Testis (tissue), 5 donors: ENCODE measurements at places on chromosomes 5 and 9.

DNA sequence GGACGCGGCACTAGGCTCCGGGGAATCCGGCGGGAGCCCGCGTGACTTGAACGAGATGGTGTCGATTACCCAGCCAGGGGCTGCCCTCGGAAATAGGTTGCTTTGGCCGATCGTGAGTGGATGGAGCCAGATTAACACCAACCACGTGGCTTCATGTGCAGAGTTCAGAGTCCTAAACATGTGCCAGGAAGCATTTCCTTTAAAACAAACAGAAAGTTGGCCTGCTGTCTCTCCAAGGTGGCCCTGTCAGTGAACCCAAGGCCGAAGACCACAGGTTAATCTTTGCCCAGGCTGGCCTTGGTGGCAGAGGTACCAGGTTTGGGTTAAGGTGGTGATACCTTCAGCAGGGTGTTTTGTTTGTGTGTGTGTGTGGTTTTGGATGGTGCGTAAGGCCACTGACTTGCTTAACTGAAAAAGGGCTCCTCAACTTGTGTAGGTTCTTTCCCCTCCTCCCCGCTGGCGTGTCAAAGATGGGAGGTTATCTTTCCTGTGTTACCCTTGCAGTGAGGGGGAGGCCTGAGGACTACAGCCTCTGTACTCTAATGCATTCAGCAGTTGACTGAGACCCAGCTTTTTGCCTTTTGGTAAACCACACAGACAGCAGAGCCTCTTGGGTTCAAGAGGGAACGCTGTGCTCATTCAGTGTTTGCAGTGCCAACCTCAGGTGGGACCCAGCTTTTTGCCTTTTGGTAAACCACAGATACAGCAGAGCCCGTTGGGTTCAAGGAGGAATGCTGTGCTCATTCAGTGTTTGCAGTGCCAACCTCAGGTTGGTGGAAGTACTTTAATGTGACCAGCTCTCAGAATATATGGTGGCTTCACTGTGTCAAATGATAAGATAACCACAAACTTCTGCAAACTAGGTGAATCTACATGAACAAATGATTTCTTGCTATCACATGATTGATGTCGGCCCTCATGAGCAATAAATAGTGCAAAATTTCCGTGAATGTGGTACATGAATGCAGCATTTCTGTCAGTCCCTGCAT, 1.4 kb downstream of the IQGAP2 start:
- DNase-seq, result peak; percentile 30

DNA sequence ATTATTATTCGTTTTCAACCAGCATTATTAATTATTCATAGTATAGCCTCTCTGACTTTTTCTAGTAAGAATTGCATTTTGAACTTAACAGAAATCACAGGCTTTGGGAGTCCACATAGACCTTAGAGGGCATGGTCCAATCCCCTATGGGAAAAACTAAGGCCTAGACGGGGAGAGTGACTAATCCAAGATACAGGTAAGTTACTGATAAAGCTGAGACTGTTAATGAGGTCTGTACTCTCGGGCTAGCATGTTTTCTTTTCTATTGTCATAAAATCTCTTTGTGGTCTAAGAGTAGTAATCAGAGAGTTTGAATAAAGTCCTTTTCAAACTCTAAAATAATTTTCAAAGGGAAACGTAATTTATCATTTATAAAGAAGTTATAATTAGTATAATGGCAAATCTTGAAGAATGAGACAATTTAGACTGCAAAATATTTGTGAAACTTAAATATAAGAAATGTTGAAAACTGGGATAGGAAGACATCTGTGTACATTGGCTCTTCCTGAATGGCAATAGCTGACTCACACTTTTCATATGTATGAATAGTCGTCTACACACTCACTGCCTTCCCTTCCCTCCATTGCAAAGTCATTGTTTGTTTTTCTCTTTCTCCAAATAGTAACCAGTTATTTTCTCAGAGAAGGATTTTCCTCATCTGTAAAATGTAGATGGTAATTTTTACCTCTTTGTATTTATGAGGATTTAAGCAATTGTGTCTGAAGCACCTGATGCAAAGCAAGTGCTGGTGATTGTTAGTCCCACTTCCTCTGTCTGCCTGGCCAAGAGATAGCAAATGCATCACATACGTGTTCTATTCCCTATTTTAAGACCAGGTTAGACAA, 207.9 kb upstream of the CD180 start:
- DNase-seq, result no peak

GRCh38 chr5:73922224-73922623, 296.2 kb downstream of the ARHGEF28 start:
- no peak for DNase-seq

GRCh38 chr5:143302341-143303045, 101.0 kb downstream of the NR3C1 start:
- no peak for DNase-seq

- DNase-seq, result no peak
Measured at GRCh38 chr5:108788142-108788541, 40.4 kb downstream of the FER start.

DNA sequence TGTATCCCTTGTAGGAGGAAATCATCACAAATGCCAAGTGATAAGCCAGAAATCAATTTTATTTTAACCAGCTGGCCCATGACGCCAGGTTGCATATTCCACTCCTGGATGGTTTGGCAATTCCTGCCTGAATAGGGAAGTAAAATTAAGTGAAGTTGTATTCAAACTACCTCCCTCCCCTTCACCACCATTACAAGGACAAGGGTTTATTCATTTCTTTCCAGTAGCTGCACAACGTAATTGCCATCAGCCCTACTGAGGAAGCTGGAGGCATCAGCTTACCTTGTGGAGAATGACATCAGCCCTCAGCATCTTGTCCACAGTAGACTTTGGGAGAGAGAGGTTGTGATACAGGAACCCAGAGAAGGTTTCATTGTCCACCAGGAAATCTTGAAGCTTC, 66.6 kb downstream of the ABCA1 start:
- DNase-seq, result no peak

DNA sequence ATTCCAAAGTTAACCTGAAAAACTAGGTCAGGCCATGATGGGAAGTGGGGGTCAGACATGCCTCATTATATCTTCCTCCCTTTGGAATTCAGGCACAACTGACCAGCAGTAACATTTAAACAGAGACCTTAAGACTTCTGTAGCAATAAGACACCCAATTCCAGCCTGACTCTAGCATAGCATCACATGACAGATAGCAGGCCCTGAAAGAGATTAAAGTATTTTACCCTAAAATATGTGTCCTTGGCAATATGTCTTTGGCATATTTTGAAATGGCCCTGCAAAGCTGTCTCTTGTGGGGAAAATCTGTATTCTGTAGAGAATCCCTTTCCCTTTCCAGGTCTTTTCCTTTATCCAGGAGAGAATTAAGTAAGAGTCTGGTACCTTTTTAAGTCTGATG, 34.3 kb downstream of the S1PR3 start:
- DNase-seq, result no peak

- DNase-seq, result no peak
Measured at GRCh38 chr5:132817011-132817410, 3.9 kb downstream of the SOWAHA start.

DNA sequence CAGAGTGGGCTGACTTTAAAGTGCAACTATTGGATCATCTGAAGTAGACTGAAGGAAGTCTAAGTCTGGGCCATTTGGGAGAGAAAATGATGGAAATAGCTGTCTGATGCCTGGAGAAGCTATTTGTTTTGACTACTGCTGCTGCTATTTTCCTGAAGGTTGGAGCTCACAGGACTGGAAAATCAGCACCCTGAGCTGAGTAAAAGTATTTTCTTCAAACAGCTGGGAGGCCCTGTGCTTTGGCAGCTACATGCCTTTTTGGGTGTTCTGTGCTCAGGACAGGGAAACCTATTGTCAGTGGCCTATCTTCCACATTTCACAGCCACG, 302.6 kb downstream of the ENC1 start:
- no peak for DNase-seq

GRCh38 chr9:76510041-76510440, 51.1 kb downstream of the GCNT1 start:
- DNase-seq, result no peak

DNA sequence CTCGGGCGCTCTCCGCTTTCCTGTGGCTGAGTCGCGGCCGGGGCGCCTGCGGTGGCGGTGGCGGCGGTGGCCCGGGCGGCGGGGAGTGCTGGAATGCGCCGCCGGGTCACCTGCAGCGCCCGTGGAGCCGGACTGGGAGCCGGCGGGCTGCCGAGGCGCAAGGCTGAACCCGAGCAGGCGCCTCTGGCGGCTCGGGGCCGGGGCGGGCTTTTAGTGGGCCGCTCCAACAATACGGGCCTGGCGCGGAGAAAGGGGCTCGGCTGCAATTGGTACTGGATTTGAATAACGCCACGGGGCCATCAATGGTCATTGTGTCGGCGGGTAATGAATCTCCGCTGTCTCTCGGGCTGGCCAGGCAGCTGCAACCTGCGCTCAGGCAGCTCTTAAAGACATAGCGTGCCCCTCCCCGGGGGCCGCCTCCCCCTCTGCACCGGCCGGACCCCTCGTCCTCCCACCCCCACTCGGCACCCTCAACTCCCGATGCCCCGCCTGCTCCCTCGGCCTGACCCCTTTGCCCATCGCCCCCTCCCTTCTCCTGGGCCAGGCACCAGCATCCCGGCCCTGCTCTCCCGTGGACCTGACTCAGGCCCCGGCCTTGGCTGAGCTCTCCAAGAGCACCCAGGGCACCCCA, 22.1 kb downstream of the URM1 start:
- no peak for DNase-seq

GRCh38 chr5:173964506-173964905, 24.5 kb upstream of the C5orf47 start:
- DNase-seq, result no peak

GRCh38 chr9:131759017-131759647, 19.3 kb upstream of the RAPGEF1 start:
- no peak for DNase-seq

DNA sequence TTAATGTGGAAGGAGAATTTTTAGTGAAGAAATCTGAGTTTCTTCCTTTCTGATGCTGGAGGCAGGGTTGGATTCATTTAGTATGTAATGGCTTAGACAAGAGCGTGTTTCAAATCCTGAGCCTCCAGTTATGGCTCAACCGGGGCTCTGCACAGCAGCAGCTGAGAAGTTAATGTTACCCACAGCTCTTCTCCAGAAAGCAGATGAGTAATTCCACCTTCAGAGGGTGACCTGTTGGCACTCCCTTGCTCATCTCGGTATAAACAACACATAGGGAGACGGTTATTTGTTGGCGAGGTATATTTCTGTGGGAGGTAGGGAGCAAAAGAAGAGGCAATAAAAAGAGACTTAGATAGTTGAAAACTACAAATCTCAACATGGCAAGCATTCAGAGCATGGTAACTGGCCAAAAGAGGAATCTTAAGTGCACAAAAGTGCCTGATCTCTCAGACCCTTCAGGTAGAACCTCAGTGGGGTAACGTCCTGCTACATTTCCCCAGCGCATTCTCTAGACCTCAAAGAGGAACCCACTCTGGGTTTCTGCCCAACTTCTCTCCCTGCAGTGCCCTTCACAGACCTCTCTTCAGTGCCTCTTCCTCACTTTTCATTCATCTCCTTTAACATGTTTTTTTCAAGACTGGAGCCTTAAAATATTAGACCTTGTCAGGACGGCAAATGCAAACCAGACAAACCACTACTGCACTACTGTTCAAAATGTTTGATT, 417.5 kb upstream of the ADAMTSL1 start:
- DNase-seq, result no peak

DNA sequence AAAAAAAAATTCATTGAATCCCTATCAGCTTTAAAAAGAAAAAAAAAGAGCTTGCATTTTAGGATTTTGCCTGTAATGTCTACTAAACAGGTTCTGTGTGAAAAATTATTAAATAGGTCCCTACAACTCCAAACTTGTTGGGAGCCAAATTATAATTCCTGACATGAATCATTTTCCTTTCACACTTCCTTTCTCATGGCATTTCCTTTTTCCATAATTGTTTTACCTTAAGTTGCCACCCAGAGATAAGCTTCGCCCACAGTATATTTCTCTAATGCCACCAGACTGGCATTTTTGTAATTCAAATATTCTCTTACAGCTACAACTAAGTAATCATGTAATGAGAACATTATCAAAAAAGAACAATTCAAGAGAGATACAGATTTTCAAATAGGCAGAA, 348.8 kb downstream of the EFNA5 start:
- no peak for DNase-seq

DNA sequence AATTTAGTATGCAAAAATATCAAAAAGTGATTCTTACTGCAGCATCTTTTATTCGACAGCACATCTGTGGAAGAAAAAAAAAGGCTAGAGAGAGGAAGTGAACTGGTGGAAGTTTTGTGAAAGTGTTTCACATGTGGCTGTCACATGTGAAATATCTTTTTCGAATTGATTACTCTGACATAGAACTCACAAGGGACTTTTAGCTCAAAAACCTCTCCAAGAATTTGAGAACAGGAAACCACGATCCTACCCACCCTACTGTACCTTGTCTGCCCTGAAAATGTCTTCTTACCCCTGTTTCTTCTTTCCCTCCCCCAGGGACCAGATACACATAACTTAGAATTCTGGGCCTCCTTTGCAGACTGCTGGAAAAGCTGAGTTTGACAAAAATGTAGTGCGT, 106.5 kb upstream of the PRRC1 start:
- no peak for DNase-seq

- no peak for DNase-seq
Measured at GRCh38 chr5:81145329-81145935, 87.7 kb upstream of the CKMT2 start.

GRCh38 chr9:21016701-21017491, 14.5 kb downstream of the HACD4 start:
- DNase-seq, result no peak

DNA sequence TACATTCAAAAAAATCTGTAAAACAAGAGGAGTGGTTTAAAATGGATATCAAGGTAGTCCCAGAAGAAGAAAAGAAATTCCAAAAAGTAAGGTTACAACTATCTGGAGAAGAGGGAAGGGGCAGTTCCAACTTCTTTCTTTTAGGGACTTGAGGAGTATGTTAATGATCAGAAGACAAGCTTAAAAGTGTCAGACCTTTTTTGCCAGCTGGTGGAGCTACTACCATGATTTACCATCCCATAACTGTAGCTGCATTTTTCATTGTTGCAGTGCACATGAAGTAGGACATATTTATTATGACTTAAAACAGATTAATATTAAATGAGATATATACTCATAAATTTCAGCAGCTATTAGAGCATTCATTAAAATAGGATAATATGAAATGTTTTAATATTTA, 158.5 kb upstream of the RGS7BP start:
- DNase-seq, result no peak

GRCh38 chr5:181181650-181182565, 23.1 kb downstream of the TRIM7 start:
- DNase-seq, result peak; percentile 82
